ENCODE measurements at places on chromosomes 6 and 20.

- no peak for DNase-seq
Observed at GRCh38 chr20:41587956-41588355, 30.2 kb downstream of the CHD6 start.

DNA sequence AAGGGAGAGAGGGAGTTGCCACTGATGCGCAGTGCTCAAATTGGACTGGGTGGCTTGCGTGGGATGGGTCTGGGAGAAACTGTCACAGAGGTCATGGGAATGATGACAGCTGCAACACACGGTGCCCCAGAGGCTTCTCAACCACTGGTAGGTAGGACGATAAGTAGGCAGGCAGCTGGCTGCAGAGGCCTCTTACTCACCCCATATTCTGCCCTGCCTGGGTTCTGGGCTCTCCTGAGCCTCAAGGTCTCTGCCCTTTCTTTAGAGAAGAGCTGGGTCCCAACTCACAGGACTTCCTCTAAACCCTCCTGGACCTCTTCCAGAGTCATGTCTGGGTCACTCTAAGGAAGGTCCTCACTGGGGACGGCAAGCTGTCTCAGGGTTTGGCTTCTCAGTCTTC lies 37.2 kb upstream of the RNF24 start:
- no peak for DNase-seq

DNA sequence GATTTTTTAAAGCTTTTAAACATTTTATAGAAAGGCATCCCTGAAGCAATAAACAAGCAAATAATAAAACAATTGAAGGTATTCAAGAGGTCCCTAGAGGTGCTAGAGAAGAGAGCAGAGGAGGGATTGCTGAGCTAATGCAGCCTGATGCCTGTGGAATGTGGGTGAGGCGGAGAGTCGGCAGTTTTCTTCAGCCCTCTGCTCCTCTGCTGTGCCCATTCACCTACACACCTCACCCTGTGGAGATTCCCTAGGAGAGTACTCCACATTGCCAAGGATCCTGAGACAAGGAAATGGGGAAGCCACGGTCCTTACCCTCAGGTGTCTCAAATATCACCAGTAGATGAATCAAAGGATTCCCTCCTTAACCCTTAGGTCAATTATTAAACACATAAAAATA lies 199.8 kb upstream of the POU3F2 start:
- DNase-seq, result no peak

DNA sequence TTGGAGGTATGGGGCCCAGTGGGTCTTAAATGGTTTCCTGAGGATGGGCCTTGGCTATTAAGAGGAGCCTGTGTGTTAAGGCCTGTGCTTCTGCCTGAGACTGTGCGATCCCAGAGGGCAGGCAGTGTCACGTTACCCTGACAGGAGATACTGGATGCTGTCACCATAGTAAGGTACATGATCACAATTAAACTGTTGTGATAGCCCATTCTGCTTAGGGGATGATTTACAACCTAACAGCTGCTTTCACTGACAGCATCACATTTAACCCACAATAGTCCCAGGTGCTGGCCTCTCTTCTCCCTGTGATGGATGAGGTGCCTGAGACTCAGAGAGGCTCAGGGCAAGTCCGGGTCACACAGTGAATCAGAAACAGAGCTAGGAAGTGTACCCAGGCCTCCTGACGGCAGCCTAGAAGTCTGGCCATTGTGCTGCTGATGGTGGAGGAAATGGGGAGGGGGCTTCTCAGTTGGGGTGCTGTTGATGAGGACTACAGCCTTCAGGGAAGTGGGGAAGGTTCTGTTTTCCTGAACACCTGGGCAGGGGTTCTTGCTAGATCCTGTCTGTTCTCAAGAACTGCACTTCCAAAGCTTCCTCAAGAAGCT lies 97.3 kb downstream of the MDGA1 start:
- no peak for DNase-seq

DNA sequence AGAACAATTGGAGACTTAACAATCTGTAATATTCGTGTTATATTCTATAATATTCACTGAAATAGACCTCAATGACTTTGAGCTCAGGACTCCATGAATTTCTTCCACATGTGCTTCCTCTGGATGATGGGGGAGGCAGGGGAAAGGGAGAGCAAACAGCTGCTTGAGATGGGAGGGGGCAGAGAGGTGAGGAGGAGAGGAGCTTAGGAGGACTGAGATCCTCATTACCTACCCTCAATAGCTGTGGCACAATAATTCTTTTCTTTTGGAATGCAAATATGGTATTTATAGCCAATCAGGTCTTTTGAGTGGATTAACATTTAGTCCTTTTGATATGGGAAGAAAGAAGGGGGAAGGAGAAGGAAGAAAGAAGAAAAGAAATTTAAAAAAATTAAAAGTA lies 64.1 kb upstream of the ZNF217 start:
- DNase-seq, result no peak

DNA sequence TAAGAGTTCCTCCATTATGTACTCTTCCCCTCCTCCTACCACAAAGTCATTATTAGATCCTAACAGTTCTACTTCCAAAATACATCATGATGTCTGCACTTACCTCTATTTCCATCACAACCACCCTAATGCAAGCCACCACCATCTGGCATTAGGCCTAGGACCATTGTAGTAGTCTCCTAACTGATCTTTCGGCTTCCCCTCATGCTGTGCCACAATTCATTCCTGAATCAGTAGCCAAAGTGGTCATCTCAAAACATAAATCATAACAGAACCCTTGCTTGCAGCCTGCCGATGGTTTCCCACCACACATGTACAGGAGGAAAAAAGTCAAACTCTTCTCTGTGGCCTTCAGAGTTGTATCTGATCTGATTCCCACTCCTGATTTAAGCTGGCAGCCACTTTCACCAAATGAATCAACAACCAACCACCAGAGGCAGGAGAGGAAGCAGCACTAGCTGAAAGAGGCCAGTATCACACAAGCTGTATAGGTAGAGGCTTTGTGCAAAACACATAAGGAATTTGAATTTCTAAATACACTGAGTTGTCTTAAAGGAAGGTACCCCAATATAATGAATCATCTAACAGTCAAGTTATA lies 26.1 kb downstream of the FAM184A start:
- no peak for DNase-seq

GRCh38 chr20:22533823-22534751 lies 50.3 kb downstream of the FOXA2 start:
- no peak for DNase-seq

- DNase-seq, result no peak
Observed at GRCh38 chr6:17712576-17712975, 5.9 kb upstream of the NUP153 start.

DNA sequence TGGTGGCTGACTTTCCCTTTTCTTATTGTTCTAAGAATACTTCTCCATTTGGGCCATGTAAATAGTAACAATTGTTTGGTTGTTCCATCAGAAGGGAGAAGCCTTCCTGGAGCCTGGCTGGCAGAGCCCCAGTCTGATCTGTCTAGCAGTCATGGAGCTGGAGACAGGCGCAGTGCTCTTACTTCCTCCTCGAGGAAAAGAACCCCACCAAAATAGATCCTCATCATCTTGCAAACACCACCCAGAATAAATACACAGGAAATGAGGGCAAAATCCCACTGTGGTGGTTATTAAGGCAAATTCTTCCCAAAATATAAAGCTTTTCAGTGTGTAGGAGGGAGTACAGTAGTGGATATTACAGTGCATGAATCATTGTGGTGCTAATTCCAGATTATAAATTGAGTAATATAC lies 195.1 kb upstream of the SGK1 start:
- no peak for DNase-seq
